ENCODE measurements at places on chromosomes 3 and 15.

GRCh38 chr15:69897471-69898237, 200.1 kb downstream of the TLE3 start:
- no peak for DNase-seq

GRCh38 chr3:22296601-22297000, 545.6 kb upstream of the ZNF385D start:
- DNase-seq = peak; percentile 6

DNA sequence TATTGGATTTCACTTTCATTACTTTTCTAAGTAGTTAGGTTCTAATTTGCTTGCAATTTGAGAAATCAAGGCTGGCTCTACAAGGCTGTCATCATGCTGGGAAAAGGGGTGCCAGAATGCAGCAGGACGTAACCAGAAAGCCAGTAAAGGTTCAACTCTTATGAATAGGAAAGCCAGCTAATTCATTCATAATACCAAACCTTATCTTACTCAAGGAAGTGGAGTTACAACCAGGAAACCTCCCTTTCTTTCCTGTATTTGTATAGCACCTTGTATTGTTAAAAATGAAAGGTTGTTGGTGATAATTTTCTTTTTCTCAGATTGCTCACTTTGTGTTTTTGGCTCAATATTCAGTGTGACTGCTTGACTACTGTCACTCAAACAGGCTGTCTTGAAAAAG, 109.4 kb downstream of the FILIP1L start:
- DNase-seq = no peak

GRCh38 chr3:172209333-172210321, 170.2 kb downstream of the FNDC3B start:
- no peak for DNase-seq

- DNase-seq = no peak
Observed at GRCh38 chr15:83106994-83107840, at the start of gene TM6SF1. TM6SF1 (plus strand) TSS chr15:83107645; CDS start chr15:83107681, 36 bp downstream.

GRCh38 chr3:144431134-144431533, 459.5 kb downstream of the DIPK2A start:
- DNase-seq = no peak

GRCh38 chr3:186823386-186823785, 17.1 kb upstream of the RFC4 start:
- DNase-seq = peak; percentile 66

DNA sequence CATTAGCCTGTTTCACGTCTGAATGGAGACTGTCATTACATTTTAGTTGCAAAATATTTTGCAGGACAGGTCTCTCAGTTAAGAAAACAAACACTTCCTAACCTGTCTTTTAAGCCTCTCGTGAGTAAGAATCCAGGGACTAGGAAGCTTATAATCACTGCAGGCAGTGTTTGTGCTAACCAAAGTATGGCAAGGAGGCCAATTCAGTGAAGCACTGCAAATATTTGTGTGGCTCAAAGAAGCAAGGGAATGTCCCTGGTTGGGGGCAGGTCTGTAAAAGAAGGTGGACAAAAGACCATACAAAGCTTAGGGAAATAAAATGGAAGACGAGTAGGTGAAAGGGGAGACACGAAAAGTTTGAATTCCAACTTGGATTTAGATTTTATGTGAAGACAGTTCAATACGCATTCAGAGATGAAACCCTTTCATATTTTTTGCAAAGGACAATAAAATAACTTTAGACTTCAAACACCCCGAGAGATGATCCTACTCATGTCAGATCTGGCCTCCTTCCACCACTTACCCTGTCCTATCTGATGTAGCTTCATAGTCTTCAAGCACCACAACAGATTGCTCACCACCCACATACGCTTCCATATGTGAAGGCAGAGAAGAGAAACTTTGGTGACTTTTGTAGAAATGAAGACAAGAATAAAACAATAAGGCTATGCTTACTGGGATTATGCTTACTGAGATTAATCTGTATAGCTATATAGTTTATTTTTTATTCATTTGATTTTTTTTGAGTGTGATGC, 240.9 kb downstream of the TUSC7 start:
- DNase-seq = no peak

DNA sequence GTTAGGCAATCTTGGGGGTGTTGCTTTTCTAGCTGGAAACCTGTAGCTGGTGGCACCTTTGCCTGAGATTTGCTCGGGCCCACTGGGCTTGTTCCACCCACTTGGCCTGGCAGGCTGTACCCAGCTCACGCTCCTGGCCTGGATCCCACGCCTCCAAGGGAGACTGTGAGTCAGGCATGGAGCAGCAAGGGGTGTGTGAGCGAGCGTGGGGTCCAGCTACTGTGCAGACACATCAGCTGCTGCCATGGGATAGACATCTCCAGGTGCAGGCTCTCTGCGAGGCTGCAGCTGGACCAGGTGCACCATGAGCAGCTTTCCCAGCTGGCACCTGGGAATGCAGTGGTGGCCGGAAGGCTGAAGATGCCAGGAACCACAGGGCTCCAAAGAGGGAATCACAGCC, 36.0 kb downstream of the NR1D2 start:
- no peak for DNase-seq

DNA sequence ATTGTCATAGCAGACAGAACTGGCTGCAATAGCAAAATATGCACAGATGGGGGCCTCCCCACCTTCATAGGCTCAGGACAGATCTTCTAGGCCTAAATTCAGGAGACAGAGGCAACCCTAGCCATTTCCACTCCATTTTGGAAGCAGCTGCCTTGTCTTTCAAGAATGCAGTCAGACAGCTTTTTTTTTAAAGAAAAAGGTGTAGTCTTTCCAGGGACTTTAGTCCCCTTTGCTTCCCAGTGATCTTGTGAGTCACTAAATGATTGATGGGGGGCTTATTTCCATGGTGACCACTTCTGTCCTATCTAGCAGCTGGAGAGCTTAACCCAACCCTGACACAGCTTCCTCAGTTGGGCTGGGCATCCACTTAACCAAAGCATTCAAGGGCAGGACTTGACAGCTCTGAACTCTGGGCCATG, 165.9 kb downstream of the TPRG1 start:
- DNase-seq = no peak

DNA sequence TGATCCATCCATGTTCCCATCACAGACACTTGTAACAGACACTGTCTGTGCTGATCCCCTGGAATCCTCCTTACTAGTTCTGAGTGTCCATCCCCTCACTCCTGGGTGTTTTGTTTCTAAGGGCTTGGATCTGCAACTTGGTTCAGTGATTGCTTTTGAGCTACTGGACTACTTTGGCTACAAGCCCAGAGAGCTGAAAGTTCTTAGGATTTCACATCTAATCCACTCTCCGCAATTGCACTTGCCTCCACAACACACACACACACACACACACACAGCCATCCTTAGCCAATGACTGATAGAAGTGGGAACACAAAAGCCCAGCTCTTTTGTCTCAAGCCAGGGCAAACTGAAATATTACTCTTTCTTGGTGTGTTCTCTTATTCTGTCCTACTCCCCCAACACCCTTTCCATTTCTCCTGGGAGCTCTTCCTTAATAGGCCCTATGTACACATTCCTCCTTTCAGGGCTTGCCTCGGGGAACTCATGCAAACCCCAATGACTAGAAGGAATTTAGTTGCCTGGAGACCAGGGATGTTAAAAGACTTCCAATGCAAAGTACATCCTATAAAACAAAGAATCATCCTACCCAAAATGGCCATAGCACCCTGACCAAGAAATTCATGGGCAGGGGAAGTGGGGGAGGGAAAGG, 206.1 kb upstream of the UBE2E2 start:
- peak; percentile 7 for DNase-seq

- DNase-seq = peak; percentile 35
Observed at GRCh38 chr15:73052653-73053397, 562 bp downstream of the NEO1 start.

DNA sequence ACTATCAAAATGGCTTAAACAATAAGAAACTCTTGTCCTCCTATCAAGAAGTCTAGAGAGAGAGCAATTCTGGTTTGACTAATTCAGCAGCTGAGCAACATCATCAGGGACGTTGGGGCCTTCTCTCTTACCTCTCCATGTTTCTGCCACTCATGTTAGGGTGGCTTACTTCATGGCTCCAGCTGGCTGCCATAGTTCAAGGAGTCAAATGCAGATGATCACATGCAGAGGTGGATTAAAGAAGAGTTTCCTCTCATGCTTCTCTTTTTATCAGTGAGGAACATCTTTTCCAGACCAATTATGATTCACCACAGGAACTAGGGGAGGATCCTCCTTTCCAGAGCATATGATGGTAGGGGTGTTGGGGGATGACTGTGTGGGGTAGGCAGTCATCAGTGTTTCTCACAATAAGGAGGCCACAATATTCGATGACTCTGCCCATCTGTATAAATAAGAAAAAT, 45.5 kb downstream of the NEK11 start:
- DNase-seq = peak; percentile 18

DNA sequence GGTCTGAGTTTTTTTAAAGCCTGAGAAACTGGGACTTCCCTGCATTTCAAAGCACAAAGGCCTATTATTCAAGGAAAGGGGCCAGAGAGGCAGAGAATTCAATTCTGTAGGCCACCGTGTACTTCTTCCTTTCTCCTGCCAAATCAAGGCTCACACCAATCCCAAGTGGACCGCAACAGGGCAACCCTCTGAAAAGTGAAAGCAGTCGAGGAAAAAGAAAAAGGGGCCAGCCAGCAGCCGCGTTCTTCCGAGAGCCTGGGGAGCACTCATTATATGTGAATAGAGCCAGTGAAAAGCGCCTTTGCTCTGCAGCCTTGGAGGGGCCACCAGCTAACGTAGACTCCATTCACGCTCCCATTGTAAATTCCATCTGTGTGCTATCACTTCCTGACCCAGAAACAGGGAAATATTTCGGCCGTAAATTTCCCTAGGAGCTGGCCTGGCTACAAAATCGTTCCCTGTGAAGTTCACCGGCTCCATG, 45.9 kb upstream of the THUMPD3 start:
- peak; percentile 52 for DNase-seq

- DNase-seq = peak; percentile 35
Observed at GRCh38 chr3:45104715-45105711, 41.2 kb downstream of the CDCP1 start.

Data from fibroblast of skin of scalp (primary cell).